ENCODE measurements at places on chromosomes 6 and 20.

GRCh38 chr6:152100183-152100618 lies 292.7 kb downstream of the ESR1 start:
- no peak for DNase-seq

DNA sequence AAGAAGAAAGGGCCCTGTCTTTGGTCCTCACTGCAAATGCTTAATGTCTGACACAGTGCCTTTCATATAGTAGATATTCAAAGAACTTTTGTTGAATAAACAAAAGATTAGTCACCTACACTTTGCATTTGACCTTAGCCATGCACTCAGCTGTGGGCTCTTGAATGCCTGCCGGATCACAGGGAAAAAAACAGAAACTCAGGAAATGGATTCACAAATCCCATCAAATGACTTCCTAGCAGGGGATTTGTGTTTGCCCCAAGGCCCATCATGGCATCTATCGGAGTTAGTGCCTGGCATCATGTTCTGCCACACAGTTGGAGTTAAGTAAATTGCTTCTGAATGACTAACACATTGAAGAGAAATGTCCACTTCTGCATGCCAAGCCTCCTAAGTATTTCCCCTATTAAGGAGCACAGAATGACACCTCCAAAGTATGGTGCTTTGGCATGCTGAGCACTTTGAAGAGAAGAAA lies 72.3 kb upstream of the DST start:
- DNase-seq = no peak

- DNase-seq = no peak
Measured at GRCh38 chr20:33835615-33836172, 24.5 kb downstream of the CHMP4B start.

GRCh38 chr6:126188279-126188909 lies 151.5 kb upstream of the CENPW start:
- no peak for DNase-seq

DNA sequence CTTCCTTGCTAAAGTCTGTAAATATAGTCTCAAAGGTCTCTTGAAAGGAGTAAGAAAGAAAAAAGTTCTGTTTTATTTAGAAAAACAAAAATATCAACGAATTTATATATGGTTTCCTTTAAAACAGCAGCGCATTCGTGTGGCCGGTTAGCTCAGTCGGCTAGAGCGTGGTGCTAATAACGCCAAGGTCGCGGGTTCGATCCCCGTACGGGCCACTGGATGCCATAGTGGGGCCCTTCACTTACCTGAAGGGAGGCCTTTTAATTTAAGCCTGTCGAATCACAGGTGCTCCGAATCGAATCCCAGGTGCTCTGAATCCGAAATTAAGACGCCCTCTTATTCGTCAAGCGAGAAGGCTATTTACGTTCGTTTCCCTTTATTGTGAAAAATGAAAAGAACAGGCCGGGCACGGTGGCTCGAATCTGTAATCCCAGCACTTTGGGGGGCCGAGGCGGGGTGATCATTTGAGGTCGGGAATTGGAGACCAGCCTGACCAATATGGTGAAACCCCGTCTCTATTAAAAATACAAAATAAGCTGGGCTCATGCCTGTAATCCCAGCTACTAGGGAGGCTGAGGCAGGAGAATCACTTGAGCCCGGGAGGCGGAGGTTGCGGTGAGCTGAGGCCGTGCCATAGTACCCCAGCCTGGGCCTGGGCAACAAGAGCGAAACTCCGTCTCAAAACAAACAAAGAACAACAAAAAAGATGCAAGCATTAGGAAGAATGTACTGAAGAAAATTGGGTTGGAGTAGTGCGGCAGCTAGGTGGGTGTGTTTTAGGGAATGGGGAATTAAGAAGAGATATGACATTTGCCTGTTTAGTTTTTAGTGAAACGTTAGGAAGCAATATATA lies 195.8 kb upstream of the ZNF184 start:
- peak; percentile 45 for DNase-seq

DNA sequence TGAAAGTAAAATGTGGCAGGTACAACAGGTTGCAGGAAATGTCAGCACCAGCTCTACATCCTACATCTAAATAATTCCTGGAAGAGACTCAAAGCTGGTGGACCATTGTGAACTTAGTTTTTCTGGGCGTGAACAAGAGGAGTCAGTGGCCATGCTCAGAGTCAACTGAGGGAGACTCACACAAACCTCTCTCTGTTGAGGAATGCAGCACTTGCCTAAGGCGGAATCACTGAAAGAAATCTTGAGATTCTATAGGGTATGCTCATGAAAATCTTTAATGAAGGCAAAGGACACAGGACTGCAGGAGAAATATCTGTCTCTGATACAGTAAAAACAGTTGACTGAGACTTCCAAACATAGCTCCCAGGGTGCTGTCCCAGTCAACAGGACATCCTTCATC lies 22.5 kb downstream of the SLC17A4 start:
- DNase-seq = no peak

DNA sequence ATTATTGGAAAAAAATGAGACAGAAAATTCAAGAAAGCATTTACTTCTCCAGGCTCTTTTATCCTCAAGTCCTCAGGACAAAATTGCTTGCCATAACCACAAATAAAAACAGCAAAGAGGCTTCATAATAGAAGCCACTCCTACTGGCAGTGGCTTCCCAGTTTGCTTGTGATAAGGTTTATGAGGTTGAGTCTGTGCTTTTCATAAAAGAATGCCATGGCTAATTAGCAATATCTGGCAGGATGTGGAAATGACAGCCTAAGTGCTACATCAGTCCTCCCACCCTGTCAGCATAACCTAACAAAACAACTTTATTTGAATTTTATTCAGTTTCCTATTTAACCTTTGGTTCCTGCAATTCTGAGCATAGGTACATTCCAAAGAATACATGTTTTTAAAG lies 80.9 kb upstream of the HTR1E start:
- DNase-seq = no peak

DNA sequence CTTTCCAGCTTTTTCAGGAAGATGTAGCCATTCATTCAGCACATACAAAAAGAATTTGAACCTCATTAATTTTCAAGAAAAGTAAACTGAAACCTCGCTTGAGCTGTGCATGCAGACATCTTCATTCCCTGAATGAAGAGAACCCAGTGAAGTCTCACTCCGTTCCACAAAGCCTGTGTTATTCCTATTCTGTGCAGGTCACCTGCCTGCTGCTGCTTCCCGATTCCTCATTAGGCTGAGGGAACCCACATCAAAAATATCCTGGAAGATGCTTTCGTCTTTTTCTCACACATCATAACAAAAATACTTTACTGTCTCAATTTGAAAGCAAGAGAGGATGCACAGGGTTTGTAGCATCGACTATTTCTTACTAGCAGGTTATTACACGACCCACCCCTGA lies 40.1 kb downstream of the TRMT6 start:
- no peak for DNase-seq

- no peak for DNase-seq
Measured at GRCh38 chr6:73538116-73538779, 17.4 kb upstream of the EEF1A1 start.

- no peak for DNase-seq
Measured at GRCh38 chr6:73694711-73695411, 1.1 kb upstream of the CD109 start.

GRCh38 chr20:58694241-58695083 lies 1.9 kb downstream of the NPEPL1 start:
- DNase-seq = no peak

DNA sequence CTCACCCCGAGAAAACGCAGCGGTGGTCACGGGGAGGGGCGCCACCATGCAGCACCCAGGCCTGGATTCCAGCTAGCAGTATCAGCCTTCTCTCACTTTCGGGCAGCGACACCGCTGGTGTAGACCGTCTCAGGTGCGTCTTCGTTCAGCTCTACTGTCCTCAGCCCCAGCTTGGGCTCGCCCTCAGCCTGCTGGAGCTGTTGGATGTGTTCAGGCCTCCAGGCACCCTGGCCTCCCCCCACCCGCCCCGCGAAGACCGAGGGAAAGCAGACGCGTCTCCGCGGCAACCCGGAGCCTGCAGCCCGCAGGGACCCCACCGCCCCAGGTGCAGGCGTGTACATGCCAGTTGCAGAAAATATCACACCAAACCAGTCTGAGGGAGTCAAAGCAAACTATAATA lies 60.8 kb upstream of the CARMIL1 start:
- DNase-seq = no peak

- DNase-seq = no peak
Measured at GRCh38 chr20:51833326-51833725, 31.0 kb upstream of the SALL4 start.

GRCh38 chr6:154139892-154140291 lies 100.9 kb downstream of the OPRM1 start:
- peak; percentile 71 for DNase-seq

- peak; percentile 18 for DNase-seq
Measured at GRCh38 chr6:70369332-70369950, 43.9 kb upstream of the FAM135A start.

DNA sequence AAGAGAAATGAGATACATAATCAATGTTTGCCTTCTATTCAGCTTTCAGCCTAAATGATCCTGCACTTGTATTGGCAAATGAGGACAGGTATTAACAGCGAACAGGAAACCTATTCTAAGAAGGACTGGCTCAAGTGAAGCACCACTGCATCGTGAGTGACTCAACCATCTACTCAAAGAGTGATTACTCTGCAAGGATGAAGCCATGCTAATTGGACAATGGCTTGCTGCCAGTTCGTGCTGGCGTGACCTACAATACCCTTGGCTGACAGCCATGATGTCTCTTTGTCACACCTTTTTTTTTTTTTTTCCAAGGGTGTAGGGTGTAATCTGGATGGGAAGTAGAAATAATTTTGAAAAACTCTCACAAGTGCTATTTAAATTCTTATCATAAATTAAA lies 104.9 kb downstream of the GJA10 start:
- peak; percentile 7 for DNase-seq

DNA sequence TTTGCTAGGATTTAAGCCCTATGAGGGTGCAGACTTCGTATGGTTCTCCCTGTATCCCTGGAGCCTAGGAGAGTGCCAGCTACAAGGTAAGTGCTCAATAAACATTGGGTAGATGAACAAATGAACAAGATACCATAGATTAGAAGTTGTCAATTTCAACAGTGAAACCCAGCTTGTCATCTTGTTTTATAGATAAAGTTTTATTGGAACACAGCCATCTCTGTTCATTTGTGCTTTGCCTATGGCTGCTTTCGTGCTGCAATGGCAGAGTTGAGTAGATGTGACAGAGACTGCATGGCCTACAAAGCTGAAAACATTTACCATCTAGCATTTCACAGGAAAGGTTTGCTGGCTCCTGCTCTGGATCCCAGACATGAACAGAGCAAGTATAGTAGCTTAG lies 5.6 kb downstream of the DAAM2 start:
- DNase-seq = no peak

GRCh38 chr6:27144740-27145079 lies 102.8 kb upstream of the PRSS16 start:
- no peak for DNase-seq

- no peak for DNase-seq
Measured at GRCh38 chr20:15627501-15627903, 945.7 kb downstream of the KIF16B start.

GRCh38 chr20:4787820-4788219 lies 66.1 kb downstream of the PRND start:
- peak; percentile 37 for DNase-seq

- DNase-seq = no peak
Measured at GRCh38 chr6:24901698-24902328, 33.9 kb downstream of the RIPOR2 start.

GRCh38 chr6:136095986-136096385 lies 154.1 kb downstream of the MTFR2 start:
- DNase-seq = no peak

DNA sequence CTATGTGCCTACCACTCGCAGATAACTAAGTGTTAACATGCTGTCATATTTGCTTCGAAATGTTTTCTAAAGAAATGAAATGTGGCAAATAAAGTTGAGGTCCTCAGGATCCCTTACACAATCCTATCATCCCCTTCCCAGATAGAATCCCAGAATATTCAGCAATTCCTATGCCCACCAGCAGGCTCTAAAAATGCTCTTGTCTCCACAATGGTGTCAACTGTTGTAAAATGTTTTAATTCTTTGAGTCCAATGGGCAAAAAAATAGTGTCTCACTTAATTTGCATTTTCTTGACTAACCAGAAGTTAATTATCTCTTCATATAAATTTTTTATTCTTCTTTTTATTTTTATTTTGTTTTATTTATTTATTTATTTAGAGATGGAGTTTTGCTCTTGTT lies 103.9 kb upstream of the MAP7 start:
- no peak for DNase-seq

GRCh38 chr20:14295238-14295637 lies 42.2 kb downstream of the FLRT3 start:
- no peak for DNase-seq

DNA sequence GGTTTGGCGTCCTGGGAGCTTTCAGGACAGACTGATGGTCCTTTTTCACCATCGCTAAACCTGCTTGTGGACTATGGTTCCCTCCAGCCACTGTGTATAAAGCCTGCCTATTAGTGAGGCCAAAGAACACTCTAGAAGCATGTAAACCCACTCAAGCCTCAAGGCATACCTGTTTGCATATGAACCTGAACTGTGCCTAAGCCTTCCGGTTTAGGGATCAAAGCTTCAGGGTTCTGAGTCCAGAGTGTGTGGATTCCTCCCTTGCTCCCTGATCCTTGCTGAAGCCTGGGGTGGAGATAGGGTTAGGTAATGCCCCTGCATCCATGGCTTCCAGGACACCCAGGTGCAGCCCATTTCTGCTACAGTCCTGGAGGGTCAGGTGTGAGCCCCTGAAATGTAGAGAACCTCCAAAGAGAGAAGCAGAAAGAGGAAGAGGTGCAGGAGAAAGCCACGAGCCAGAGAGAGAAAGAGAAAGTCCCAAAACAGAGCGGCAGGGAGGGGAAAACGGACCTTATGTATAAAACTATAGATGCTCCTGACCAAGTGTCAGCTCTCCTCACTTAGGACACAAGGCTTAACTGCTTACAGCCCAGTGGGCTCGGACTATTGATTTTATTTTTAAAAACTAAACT lies 93.3 kb downstream of the SCML4 start:
- DNase-seq = peak; percentile 6

DNA sequence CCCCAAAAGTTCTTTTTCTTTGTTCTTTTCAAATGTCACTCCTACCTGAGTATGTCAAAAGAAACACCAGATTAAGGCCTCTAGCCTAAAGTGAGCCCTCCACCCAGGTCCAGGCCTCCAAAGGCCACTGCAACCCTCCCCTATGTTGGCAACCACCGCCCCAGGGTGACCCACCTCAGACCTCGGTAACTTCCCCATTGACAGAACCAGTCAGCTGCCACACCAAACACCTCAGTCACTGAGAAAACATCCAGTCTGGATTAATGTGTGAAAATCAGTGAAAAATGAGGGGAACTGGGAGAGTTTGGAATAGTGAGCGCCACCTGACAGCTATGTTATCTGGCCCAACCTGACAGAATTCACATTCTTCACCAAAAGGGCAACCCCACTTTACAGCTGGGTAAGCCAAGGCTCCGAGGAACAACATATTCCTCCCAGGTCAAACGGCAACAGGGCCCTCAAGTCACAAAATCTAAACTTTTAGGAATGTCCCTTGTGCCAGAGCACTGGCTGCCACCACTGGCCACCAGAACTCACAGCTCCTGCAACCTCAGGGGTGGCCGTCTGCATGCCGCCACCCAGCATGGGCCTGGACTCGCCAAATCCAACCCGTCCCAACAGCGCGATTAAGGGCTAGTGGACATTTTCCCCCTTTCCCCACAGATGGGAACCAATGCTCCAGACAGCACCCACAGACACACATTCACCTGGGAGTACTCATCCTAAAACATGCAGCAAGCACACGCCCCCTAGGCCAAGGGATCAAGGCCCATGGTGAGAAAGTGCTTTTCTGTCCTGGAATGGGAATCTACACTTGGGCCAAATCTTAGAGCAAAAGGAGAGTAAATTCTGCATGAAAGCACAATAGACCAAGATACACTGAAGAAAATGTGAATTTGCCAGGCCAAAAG lies 4.8 kb downstream of the TAF4 start:
- no peak for DNase-seq

- DNase-seq = peak; percentile 64
Measured at GRCh38 chr6:38713812-38714211, 1.3 kb upstream of the DNAH8 start.
